ENCODE measurements at places on chromosomes 1 and 21.

- no peak for DNase-seq
Measured at GRCh38 chr1:156359973-156360372, 9.0 kb upstream of the RHBG start.

GRCh38 chr1:19656780-19657466, 7.8 kb upstream of the HTR6 start:
- DNase-seq: no peak

GRCh38 chr1:109717729-109718128, 5.7 kb downstream of the GSTM5 start:
- DNase-seq: no peak

- no peak for DNase-seq
Measured at GRCh38 chr1:9289711-9290485, 2.8 kb upstream of the SPSB1 start.

GRCh38 chr1:239361403-239361802, 25.0 kb upstream of the CHRM3 start:
- no peak for DNase-seq

DNA sequence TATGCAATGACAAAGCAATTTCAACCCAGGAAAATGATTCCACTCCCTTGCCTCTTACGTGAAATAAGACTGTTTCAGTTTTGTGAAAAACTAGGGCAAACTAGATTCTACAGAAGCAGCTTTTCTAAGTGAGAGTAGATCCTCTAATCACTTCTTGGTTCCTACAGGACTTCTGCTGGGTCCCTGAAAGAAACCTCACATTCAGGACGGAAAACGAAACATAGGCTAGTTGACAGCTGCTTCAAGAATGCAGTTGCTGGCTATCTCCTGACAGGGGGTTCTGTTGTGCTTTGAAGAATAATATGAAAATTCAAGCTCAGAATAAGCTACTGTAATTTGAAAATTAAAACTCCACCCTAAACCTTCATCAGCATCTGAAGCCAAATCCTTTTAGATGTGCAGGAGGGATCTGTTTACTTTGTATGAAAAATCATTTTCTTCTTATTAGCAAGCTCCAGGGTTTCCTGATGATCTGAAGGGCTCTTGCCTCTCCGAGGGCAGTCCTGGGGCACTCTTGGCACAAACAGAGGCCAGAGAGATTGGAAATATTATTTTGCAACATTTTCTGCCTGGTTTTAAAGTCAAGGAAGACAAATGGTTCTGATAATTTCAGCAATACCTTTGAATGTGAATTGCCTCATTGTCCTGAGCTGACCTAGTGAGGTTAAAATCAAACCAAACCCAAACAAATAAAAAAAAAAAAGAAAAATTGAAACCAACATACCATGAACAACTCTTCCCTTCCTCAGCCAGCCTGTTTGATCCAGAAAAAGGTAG, 55.0 kb downstream of the NTMT2 start:
- DNase-seq: no peak

- DNase-seq: no peak
Measured at GRCh38 chr1:103583887-103584286, 12.5 kb downstream of the AMY2B start.
